Keratinocyte (primary cell): ENCODE measurements at places on chromosomes 13 and 19. TPM values are rescaled to one million over a fixed set of nuclear protein-coding genes. Genes with fewer than 3 reads are reported as not detected.

Gene ADGRE1
- polyA plus RNA-seq = 0.04 TPM in 1 of 3 replicates, not detected in the others

Gene PALM
- 0.09 to 0.46 TPM in 2 of 3 replicates, not detected in the other for polyA plus RNA-seq

Gene SAFB2
- 8.0 to 17.5 TPM (median 15.3 TPM) in 3 replicates for polyA plus RNA-seq

Gene ZNF627
- polyA plus RNA-seq = 6.3 to 8.5 TPM (median 7.6 TPM) in 3 replicates

Gene ZNF135
- 2.7 to 6.7 TPM (median 3.4 TPM) in 3 replicates for polyA plus RNA-seq

Gene TGFB1
- polyA plus RNA-seq = 4.3 to 11.0 TPM (median 5.8 TPM) in 3 replicates

Gene ZNF728
- not detected in 3 replicates for polyA plus RNA-seq

Gene KLK14
- 0.05 to 0.63 TPM (median 0.10 TPM) in 3 replicates for polyA plus RNA-seq

Gene ZNF543
- polyA plus RNA-seq = 2.1 to 2.9 TPM (median 2.5 TPM) in 3 replicates

Gene B3GNT3
- 3.6 to 5.1 TPM (median 4.4 TPM) in 3 replicates for polyA plus RNA-seq

Gene ZGLP1
- polyA plus RNA-seq = 0.43 to 2.1 TPM (median 0.71 TPM) in 3 replicates

Gene CYSLTR2
- not detected in 3 replicates for polyA plus RNA-seq

Gene CYP4F8
- not detected in 3 replicates for polyA plus RNA-seq

Gene KLF5
- 144 to 175 TPM (median 162 TPM) in 3 replicates for polyA plus RNA-seq

Gene COX7A1
- 1.6 to 7.1 TPM (median 2.6 TPM) in 3 replicates for polyA plus RNA-seq

Gene ZNF577
- 6.6 to 12.8 TPM (median 10.4 TPM) in 3 replicates for polyA plus RNA-seq

Gene ZNF541
- polyA plus RNA-seq = not detected in 3 replicates

Gene CYP2A7
- polyA plus RNA-seq = not detected in 3 replicates

Gene APOE
- 27.9 to 217 TPM (median 30.2 TPM) in 3 replicates for polyA plus RNA-seq

Gene SPIB
- polyA plus RNA-seq = 0.10 TPM in 1 of 3 replicates, not detected in the others

Gene CD70
- 0.22 to 0.53 TPM (median 0.30 TPM) in 3 replicates for polyA plus RNA-seq

Gene KCNRG
- 0.90 to 1.3 TPM (median 1.3 TPM) in 3 replicates for polyA plus RNA-seq

Gene MEF2B
- 0.05 to 0.17 TPM (median 0.11 TPM) in 3 replicates for polyA plus RNA-seq

Gene TMPRSS9
- polyA plus RNA-seq = not detected in 3 replicates

Gene GADD45B
- polyA plus RNA-seq = 20.6 to 32.4 TPM (median 26.8 TPM) in 3 replicates

Gene ZNF93
- polyA plus RNA-seq = 4.3 to 4.8 TPM (median 4.8 TPM) in 3 replicates

Gene GSX1
- not detected in 3 replicates for polyA plus RNA-seq

Gene HIF3A
- 0.01 TPM in 1 of 3 replicates, not detected in the others for polyA plus RNA-seq

Gene LYPD5
- polyA plus RNA-seq = 4.0 to 8.8 TPM (median 4.2 TPM) in 3 replicates

Gene PHF11
- polyA plus RNA-seq = 18.0 to 32.9 TPM (median 20.0 TPM) in 3 replicates

Gene GPR12
- polyA plus RNA-seq = 0.04 TPM in 1 of 3 replicates, not detected in the others

Gene LILRB2
- not detected in 3 replicates for polyA plus RNA-seq

Gene TMEM145
- not detected in 3 replicates for polyA plus RNA-seq

Gene RDH8
- not detected in 3 replicates for polyA plus RNA-seq

Gene GRIK5
- polyA plus RNA-seq = 0.06 to 0.44 TPM (median 0.17 TPM) in 3 replicates

Gene RYR1
- polyA plus RNA-seq = 0.32 to 0.75 TPM (median 0.41 TPM) in 3 replicates

Gene CYP2S1
- polyA plus RNA-seq = 4.9 to 5.8 TPM (median 4.9 TPM) in 3 replicates

Gene ZNF283
- 3.5 to 7.7 TPM (median 5.7 TPM) in 3 replicates for polyA plus RNA-seq
